ENCODE measurements at places on chromosomes 4 and X. TPM values are rescaled to one million over a fixed set of nuclear protein-coding genes. Genes with fewer than 3 reads are reported as not detected.

The SPACA5 gene
- not detected for total RNA-seq

The SUPT20HL1 gene
- not detected for total RNA-seq

The FRG2 gene
- not detected for total RNA-seq

The KLHL13 gene
- total RNA-seq = 6.0 TPM

The SPANXN4 gene
- not detected for total RNA-seq

The GSX2 gene
- total RNA-seq = not detected

The MAGED4 gene
- 19.0 TPM for total RNA-seq

The RAB9B gene
- 1.1 TPM for total RNA-seq

The DUSP21 gene
- not detected for total RNA-seq

The PDHA1 gene
- 172 TPM for total RNA-seq

The CT45A1 gene
- not detected for total RNA-seq

The PCDH18 gene
- total RNA-seq = 65.7 TPM

The SH3D19 gene
- total RNA-seq = 59.5 TPM

The CACNA1F gene
- not detected for total RNA-seq

The GPR78 gene
- not detected for total RNA-seq

The RPA4 gene
- total RNA-seq = not detected

The CSN3 gene
- total RNA-seq = not detected

The VAMP7 gene
- 49.6 TPM for total RNA-seq

Measured in myometrial cell (primary cell).